ENCODE measurements at places on chromosomes 3 and 15.

DNA sequence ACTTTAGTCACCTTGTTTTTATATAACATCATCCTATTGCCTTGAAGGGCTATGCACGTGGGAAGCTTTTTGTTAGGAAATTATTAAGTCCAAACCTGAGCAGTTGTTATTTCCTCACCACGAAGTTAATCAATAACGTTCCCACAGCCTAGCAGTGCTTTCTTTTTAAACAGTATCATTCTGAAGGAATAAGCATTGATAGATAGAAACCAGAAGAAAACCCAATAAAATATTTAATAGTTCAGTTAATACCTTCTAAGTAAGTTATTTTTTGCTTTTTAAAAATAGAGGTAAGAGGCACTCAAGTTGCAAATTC, 149.3 kb downstream of the KCNMB2 start:
- H3K27me3 ChIP-seq, result no peaks in the 10 kb centered on the region
- H3K4me1 ChIP-seq, result no peaks in the 10 kb centered on the region
- H3K4me3 ChIP-seq, result no peak overlapping the region
- no peaks in the 10 kb centered on the region for H3K36me3 ChIP-seq

- no peaks in the 10 kb centered on the region for H3K36me3 ChIP-seq
- no peak for DNase-seq
- no peak overlapping the region for H3K27ac ChIP-seq
- H3K4me3 ChIP-seq, result no peak overlapping the region
These were observed 1202.3 kb downstream of the NSUN3 start for GRCh38 chr3:95265129-95265528.

- peaks cover 9% of the 10 kb centered on the region for H3K36me3 ChIP-seq
- H3K27me3 ChIP-seq, result no peaks in the 10 kb centered on the region
- H3K27ac ChIP-seq, result no peak overlapping the region
- H3K4me1 ChIP-seq, result no peaks in the 10 kb centered on the region
- no peak for DNase-seq
- no peak overlapping the region for H3K4me3 ChIP-seq
These were observed 767.5 kb downstream of the CADM2 start for GRCh38 chr3:85726241-85726640.

- DNase-seq, result no peak
- no peaks in the 10 kb centered on the region for H3K4me1 ChIP-seq
- no peak overlapping the region for H3K27ac ChIP-seq
- no peak overlapping the region for H3K4me3 ChIP-seq
These were observed 73.1 kb downstream of the RAB11A start for GRCh38 chr15:65942436-65942835.

DNA sequence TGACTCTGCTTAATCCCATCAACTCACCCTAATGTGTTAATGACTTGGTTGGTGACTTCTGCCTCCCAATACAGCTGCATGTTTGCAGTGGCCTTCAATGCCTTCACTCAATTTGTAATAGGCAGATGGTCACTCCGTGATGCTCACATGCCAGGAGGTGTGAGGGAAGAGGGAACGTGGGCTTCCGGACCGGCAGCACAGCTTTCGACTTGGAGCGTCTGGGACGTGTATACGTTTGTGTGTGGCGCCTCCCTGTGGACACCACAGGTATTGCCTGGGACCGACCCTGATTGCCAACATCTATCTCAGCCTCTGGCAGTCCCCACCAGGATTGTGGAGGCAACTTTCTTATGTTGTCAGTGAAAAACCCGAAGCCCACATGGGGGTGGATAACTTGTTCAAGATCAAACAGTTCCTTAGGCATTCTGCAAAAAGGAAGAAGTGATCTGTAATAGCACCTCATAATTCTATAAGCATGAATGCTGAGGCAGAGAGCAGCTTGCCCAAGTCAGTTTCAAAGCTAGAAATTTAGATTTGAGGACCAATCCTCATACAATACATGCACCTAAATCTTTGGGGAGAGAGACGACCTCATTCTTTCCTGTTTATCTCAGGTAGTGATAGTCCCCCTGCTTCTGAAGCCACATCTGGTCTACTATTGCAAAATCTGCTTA, 16.9 kb downstream of the MRPL46 start:
- H3K27ac ChIP-seq, result no peak overlapping the region
- H3K27me3 ChIP-seq, result peaks cover 14% of the 10 kb centered on the region
- no peak overlapping the region for H3K4me3 ChIP-seq
- peak; percentile 95 for DNase-seq
- H3K4me1 ChIP-seq, result peaks cover 7% of the 10 kb centered on the region

GRCh38 chr3:82927309-82928253, 1166.1 kb upstream of the GBE1 start:
- no peaks in the 10 kb centered on the region for H3K4me1 ChIP-seq
- no peak for DNase-seq
- no peaks in the 10 kb centered on the region for H3K36me3 ChIP-seq
- H3K4me3 ChIP-seq, result no peak overlapping the region
- H3K27ac ChIP-seq, result no peak overlapping the region

DNA sequence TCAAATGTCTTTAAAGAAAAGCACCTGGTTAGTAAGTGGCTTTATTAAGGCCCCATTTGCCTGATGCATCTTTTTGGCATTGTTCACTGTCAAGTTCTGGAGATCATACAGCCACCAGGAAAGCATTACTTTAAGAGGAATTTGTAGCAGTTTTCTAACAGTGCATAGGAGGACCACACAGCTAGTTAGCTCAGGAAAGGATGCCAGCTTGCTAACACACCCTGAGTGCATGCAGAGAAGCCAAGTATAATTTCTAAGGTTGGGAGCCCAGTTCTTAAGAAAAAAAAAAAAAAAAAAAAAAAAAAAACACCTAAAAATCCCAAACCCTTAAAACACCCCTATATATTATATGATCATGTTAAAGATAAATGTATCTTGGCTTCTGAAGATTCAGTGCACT, 102.0 kb upstream of the FEZF2 start:
- H3K27me3 ChIP-seq, result no peaks in the 10 kb centered on the region
- H3K36me3 ChIP-seq, result no peaks in the 10 kb centered on the region
- H3K27ac ChIP-seq, result no peak overlapping the region
- DNase-seq, result no peak
- peaks cover 5% of the 10 kb centered on the region for H3K4me1 ChIP-seq

- H3K27ac ChIP-seq, result no peak overlapping the region
- H3K4me1 ChIP-seq, result peaks cover 11% of the 10 kb centered on the region
- no peak overlapping the region for H3K4me3 ChIP-seq
- peaks cover 24% of the 10 kb centered on the region for H3K27me3 ChIP-seq
- DNase-seq, result peak; percentile 90
- no peaks in the 10 kb centered on the region for H3K36me3 ChIP-seq
These were observed 24.6 kb upstream of the CORO2B start for GRCh38 chr15:68553994-68554720.

DNA sequence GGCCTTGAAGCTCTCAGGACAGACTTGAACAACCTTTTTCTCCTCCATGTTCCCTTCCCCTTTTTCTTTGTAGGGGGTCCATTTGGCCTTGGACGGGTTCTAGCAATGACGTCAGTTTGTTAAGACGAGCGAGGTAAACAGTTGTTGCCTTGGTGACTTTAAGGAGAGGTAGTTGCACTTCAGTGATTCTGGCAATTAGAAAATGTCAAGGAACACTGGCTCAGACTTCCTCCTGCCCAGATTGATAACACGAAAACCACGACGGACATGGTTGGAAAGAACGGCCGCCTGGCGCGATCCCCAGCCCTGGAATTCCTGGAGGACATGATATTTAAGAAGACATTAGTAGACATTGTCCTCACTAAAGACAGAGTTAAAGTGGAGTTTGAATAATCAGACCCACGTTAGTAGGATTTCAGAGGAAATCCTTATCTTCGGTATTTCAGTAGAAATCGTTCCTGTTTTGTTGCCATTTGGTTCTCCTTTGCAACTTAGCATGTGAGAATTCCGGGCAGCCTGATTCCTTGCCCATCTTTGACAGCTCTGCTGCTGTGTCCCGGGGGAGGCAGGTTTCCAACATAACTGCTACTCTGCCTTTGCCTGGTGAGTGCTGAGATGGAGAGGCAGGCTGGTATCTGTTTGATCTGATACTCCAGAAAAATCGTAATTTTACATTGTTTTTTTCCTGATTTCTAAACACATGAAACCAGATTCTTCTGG, 87.3 kb downstream of the ST6GAL1 start:
- peaks cover 26% of the 10 kb centered on the region for H3K36me3 ChIP-seq
- no peak overlapping the region for H3K27ac ChIP-seq
- no peak for DNase-seq
- H3K27me3 ChIP-seq, result no peaks in the 10 kb centered on the region

DNA sequence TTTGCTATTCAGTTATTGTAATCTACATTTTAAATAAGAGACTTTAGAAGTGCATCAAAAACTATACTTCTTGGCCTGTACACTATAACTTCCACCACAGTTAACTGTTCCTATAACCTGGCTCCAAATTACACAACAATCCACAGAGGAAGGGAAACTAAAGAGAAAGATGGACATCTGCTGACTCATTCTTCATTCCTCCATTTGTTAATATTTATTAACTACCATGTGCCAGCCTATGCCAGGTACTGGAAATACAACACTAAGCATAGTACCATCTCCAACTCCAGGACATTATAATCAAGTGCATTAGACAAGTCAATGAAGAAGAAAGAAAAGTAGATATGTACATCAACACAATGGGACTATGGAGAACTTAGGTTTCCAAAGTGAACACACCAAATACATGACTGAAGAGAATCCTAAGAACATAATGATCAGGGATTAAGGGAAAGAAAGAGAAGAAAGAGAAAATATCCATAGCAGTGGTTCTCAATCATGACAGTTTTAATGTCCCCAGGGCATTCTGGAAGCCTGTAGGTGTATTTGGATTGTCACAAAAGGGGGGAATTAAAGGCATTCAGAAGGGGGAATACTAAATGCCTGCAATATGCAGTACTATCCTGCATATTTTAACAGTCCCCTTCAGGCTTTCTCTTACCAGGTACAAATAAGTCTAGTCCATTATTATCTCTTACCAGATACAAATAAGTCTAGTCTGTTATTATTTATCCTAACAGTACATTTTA, 8.9 kb downstream of the ICE2 start:
- H3K27ac ChIP-seq, result peak overlapping the region; percentile 42
- H3K4me1 ChIP-seq, result no peaks in the 10 kb centered on the region
- no peaks in the 10 kb centered on the region for H3K27me3 ChIP-seq
- no peak overlapping the region for H3K4me3 ChIP-seq
- peaks cover 56% of the 10 kb centered on the region for H3K36me3 ChIP-seq

DNA sequence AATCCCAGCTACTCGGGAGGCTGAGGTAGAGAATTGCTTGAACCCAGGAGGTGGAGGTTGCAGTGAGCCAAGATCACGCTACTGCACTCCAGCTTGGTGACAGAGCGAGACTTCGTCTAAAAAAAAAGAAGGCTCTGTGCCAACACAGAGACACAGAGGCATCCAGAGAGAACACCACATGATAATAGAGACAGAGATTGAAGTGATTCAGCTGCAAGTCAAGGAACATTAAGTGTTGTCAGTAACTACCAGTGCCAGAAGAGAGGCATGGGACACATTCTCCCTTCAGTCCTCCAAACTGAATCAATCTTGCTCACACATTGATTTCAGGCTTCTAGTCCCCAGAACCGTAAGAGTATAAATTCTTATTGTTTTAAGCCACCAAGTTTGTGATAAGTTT, 97.5 kb downstream of the GOLIM4 start:
- H3K36me3 ChIP-seq, result no peaks in the 10 kb centered on the region
- DNase-seq, result no peak
- no peaks in the 10 kb centered on the region for H3K4me1 ChIP-seq

GRCh38 chr3:158152186-158152585, 42.3 kb downstream of the RSRC1 start:
- H3K27me3 ChIP-seq, result no peaks in the 10 kb centered on the region
- H3K4me1 ChIP-seq, result no peaks in the 10 kb centered on the region
- H3K4me3 ChIP-seq, result no peak overlapping the region
- no peak overlapping the region for H3K27ac ChIP-seq
- peaks cover 4% of the 10 kb centered on the region for H3K36me3 ChIP-seq

DNA sequence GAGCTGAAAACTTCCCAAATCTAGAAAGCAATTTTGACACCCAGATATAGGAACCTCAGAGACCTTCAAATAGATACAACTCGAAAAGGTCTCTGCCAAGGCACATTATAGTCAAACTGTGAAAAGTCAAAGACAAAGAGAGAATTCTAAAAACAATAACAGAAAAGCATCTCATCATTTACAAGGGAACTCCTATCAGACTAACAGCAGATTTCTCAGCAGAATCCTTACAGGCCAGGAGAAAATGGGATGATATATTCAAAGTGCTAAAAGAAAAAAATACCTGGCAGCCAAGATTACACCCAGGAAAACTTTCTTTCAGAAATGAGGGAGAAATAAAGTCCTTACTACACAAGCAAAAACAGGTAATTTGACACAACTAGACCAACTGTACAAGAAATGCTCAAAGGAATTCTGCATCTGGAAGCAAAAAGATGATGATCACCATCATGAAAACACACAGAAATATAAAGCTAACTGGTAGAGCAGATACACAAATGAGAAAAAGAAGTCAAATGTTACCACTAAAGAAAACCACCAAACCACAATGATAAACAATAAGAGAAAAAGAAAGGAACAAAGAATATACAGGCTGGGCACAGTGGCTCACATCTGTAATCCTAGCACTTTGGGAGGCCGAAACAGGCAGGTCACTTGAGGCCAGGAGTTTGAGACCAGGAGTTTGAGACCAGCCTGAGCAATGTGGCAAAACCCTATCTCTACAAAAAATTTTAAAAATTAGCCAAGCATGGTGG, 50.4 kb downstream of the ADAM10 start:
- peak overlapping the region; percentile 37 for H3K27ac ChIP-seq
- no peak for DNase-seq
- H3K4me3 ChIP-seq, result no peak overlapping the region
- peaks cover 31% of the 10 kb centered on the region for H3K36me3 ChIP-seq

DNA sequence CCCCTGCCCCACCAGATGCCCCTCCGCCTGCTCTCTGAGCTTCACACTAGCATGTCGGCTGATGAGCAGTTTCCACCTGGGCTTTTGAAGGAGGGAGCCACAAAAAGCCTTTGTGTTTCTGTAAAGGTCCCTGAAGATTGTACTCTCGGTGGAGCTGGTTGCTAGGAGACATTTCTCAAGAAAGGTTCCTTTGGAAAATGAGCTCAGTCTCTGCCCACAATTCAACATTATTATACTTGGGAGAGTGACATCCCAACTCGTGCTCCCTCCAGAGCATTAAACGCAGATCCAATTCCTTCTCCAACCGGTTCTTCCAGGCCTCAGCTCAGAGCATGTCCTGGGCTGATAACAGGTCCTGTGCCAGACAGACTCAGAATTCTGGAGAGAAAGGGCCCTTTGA, 26.8 kb upstream of the FAM107A start:
- peaks cover 2% of the 10 kb centered on the region for H3K27me3 ChIP-seq
- peaks cover 3% of the 10 kb centered on the region for H3K4me1 ChIP-seq
- no peak overlapping the region for H3K27ac ChIP-seq
- no peak overlapping the region for H3K4me3 ChIP-seq
- no peaks in the 10 kb centered on the region for H3K36me3 ChIP-seq

- no peak for DNase-seq
- H3K36me3 ChIP-seq, result peaks cover 15% of the 10 kb centered on the region
- H3K4me3 ChIP-seq, result no peak overlapping the region
- H3K27ac ChIP-seq, result no peak overlapping the region
- H3K4me1 ChIP-seq, result peaks cover 30% of the 10 kb centered on the region
These were observed 74.2 kb upstream of the PROK2 start for GRCh38 chr3:71859123-71859519.

GRCh38 chr3:31265646-31266428, 266.9 kb upstream of the STT3B start:
- H3K4me1 ChIP-seq, result 0 out of 2 replicates have a peak, but pooled peaks cover 3% of the 10 kb centered on the region
- no peaks in the 10 kb centered on the region for H3K36me3 ChIP-seq
- H3K27ac ChIP-seq, result no peak overlapping the region
- no peaks in the 10 kb centered on the region for H3K27me3 ChIP-seq

All from WTC11 (cell line).